ENCODE measurements at places on chromosomes 11 and 22.

DNA sequence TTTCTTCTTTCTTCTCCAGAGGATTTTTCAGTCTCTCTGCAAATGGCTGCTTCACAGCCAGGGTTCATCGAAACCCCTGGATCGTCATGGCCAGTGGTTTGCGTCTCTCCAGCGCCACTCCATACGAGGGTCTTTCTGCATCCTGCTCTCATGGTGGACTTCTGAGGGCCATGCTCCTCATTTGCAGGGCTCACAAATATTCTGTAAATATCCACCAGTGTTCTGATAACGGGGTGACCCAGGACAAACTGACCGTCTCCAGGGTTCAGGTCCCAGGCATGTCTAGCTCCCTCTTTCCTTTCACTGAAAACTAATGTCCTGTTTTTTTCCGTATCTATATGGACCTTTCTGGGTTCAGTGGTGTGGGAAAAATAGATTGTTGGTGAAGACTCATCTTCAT, 15.7 kb upstream of the VPREB1 start:
- no peak for DNase-seq

- no peak for DNase-seq
These were observed 1449.4 kb downstream of the LRRC4C start for GRCh38 chr11:40010011-40010410.

DNA sequence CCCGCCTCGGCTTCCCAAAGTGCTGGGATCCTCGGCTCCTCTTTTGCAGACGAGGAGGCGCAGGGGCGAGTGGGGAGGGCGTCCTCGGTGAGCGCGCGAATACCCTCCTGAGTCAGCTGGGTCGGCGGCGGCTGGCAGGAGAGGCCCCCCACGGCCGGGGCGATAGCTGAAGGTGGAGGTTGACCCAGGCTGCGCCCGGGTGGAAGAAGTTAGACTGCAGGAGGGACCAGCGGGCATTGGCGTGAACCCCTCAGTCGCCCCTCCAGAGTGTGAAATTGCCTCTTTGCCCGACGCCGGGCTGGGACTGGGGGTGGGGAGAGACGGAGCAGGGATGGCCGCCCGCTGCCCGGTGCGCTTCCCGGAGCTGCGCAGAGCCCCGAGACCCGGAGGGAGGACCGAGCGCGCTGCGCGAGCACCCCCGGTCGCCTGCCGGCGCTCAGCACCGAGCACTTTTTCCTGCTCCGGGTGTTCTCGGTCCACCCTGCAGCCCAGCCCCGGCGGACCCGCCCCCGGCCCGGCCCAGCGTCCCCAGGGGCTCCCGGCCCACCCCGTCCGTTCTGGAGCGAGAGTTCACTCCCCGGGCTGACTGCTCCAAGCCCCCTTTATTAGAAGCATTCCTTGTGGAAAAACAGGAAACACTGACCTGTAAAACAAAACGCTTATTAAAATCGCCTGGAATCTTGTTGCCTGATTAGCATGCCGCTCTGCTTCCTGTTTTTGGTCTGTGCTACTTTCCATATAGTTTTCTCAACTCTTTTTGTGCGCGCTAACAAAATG, 13.7 kb upstream of the CPT1A start:
- peak; percentile 49 for DNase-seq

GRCh38 chr22:28051787-28052356, 132.8 kb upstream of the PITPNB start:
- DNase-seq, result peak; percentile 60

DNA sequence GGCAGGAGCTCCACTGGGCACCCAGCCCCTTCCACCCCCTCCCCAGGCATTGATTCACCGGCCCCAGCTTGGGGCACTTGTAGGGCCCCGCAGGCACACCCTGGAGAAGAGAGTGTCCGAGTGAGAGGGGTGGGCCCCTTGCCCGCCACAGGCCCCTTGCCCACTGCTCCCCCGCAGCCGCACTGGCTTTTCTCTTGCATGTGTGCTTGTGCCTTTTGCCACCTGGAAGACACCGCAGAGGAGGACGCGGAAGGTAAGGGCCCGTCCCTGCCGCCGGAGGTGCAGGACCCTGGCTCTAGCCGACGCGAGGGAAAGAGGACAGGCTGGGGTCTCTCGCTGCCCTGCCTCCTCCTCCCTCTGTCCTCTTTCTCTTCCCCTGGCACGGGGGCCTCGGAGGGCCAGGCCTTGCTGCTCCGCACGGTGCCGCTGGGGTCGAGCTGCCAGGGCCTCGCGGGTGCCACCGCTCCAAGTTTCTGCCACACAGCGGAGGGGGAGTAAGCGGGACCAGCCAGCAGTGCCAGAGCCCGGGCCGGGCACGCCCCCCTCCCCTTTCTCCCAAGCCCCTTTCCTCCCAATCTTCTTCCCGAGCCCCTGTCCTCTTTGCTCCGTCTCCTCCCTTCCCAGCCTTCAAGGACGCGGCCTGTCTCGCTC, 9.5 kb downstream of the TNNT3 start:
- DNase-seq, result no peak

DNA sequence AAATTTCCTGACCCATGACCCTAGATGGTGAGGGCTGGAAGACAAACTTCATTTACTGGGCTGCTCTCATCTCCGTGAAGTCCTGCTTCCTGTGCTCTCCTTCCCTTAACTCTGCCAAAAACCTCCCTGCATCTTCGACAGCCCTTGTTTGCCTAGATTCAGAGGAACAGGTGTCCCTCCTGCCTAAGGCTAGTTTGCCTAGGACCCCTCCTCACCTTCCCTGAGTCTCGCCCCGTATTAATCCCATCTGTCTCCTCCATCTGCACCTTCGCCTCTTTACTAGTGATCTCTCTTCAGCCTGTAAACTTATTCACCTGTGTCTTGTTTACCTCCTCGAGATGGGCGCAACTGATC, 33.1 kb downstream of the EIF3F start:
- DNase-seq, result no peak

DNA sequence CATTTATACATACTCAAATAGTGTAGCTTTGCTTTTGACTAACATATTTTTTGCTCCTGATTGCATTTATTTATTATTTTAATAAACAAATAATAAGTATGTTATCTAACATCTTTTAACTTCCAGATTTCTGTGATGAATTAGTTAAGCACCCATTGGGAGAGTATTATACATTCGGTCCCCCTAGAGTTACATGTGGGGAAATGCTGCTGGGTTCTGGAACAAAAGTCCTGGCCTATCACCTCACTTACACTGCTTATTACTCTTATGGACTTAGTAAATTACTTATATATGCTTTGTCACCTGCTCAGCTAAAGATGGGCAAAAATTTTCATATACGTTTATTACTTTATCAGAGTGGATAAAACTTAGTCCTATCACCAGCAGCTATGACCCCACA, 1163.0 kb downstream of the FAM181B start:
- no peak for DNase-seq

DNA sequence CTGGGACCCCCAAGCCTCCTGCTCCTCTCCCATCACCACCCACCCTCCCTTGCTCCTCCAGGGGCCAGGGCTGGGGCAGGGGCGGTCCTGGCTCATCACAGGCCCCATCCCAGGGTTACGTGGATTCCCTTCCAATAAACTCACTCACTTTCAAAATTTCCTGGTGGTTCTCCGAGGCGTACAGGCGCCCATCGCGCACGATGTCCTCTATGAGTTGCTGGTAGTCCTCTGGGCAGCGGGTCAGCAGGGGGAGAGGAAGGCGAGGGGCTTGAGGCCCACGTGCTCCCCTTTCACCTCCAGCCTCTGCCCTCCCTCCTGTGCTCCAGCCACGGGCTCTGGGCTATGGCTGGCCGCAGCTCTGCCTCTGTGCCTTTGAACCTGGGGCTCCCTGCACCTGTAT, 20.5 kb upstream of the TTLL12 start:
- DNase-seq, result no peak

DNA sequence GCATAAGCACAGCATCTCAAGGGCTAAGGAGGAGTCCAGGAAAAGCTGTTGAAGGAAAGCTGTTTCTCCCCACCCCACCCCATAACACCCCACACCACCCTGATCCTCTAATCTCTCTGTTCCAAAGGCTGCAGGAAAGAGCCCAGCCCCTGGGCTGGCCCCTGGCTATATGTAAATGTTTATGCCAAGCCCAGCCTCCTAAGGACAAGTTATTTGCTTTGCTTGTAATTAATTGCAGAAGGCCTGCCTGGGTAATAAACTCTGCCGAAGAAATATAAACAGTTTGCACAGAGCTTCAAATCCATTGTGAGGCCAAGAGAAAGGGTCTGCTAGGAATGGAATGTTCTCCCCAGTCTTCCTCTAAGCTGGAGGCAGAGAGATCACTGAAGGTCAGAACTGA, 21.2 kb downstream of the ARRB1 start:
- DNase-seq, result no peak

GRCh38 chr11:65429724-65430405, 7.3 kb downstream of the NEAT1 start:
- peak; percentile 62 for DNase-seq

GRCh38 chr11:60064111-60064510, 7.6 kb downstream of the MS4A3 start:
- DNase-seq, result no peak

DNA sequence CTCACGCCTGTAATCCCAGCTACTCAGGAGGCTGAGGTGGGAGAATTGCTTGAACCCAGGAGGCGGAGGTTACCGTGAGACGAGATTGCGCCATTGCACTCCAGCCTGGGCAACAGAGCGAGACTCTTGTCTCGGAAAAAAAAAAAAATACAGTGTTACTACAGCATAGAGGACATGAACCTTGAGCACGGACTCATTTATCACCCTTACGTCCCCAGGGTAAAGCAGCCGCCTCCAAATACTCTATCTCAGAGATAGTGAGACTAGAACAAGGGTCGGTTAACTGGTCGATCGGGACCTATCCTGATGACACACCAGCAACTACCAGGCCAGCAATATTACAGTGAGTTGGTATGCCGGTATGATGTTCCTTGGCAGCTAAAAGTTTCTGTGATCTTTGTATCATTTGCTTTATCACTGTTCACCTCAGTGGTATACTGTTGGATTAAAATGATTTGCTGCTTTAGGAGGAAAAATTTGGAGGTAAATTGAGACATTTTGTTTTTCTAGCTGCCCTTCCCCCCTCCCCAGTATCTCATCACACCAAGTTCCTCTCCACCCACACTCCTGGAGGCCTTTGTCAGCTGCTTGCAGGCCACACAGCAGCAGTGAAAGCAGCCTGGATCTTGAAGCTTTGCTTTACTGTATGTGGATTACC, 7.0 kb upstream of the SIDT2 start:
- DNase-seq, result no peak

- DNase-seq, result no peak
These were observed 477.1 kb downstream of the BRD1 start for GRCh38 chr22:49350441-49351121.

GRCh38 chr11:111500481-111500880, 11.7 kb downstream of the BTG4 start:
- no peak for DNase-seq

DNA sequence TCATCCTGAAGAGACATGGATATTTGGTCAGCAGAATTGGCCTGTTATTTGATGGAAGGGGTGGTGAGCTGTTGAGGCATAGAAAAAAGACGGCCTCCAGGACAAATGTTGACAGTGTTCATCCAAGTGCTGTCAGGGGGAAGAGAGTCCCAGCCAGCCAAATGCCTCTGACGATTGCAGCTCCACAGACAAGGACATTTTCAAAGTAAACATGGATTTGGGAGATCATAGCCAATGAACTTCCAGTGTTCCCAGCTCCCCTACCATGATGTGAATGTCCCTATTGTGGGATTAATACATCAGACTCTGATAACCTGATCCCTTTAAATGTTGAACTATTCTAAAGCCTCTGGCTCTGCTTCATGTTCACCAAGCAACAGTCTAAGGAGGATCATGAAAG, 31.2 kb upstream of the PSMA1 start:
- DNase-seq, result no peak

DNA sequence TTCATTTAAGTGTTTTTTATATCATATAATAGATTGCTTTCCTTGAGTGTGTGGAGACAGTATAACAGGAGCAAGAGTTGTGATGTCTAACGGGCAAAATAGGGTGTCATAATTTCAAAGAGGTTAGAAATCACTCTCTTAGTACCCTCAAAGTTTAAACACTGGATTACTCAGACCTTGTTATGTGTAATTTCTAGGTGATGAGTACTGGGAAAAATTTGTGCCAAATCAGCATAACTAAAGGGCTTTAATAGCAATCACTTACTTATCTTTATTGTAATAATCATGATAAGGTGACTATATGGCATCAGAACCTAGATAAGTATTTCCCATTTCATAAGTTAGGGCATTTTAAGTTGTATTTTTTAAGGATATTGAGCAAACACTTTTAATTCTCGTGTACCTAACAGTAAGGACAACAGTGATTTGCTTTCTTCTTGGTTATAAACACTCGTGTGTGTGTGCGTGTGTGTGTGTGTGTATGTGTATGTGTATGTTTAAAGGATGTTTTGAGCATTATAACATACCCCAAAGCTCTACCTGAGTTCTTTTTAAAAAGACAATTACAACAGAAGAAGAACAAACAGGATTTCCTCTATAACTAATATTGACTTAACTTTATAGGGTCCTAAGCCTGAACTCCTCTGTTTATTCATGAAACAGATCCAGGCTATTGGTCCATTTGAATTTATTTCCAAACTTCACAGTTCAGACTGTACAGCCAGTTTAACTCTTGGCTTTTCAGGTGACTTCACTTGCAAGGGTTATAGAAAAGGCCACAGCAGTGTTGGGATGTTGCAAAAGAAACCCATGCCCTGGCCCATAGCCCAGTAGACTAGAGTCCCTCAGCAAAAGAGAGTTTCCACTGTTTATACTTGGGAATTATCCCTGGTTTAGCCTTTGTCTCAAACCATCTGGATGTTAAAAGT, 23.7 kb upstream of the PDE3B start:
- DNase-seq, result no peak

GRCh38 chr11:25961539-25961938, 370.4 kb upstream of the ANO3 start:
- no peak for DNase-seq

Data from fibroblast of skin of right quadriceps (primary cell).